A172 (cell line): ENCODE measurements at places on chromosomes 1 and 21.
A peak's percentile ranks its signal among the peaks of the same experiment; 100 is the strongest.

GRCh38 chr1:206821493-206821892 lies 43.9 kb upstream of the IL20 start:
- no peak for DNase-seq

DNA sequence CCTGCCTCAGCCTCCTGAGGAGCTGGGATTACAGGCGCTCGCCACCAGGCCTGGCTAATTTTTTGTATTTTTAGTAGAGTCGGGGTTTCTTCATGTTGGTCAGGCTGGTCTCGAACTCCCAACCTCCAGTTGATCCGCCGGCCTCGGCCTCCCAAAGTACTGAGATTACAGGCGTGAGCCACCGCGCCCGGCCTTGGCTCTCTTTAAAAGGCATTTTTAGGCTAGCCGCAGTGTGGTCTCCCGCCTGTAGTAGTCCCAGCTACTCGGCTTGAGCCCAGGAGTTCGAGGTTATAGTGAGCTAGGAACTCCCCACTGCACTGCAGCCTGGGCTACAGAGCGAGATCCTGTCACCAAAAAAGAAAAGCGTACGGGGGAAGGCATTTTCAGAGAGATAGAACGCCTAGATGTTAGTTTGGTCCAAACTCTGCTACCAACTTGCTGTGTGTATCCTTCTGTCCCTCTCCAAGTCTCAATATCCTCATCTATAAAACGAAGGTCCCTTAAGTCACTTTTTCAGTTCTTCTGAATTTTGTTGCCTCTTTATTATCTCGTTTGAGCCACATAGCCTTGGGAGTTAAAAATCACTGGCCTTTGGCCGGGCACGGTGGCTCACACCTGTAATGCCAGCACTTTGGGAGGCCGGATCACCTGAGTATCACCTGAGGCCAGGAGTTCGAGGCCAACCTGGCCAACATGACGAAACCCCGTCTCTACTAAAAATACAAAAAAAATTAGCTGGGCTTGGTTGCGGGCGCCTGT lies 734 bp downstream of the MED18 start:
- DNase-seq = no peak

DNA sequence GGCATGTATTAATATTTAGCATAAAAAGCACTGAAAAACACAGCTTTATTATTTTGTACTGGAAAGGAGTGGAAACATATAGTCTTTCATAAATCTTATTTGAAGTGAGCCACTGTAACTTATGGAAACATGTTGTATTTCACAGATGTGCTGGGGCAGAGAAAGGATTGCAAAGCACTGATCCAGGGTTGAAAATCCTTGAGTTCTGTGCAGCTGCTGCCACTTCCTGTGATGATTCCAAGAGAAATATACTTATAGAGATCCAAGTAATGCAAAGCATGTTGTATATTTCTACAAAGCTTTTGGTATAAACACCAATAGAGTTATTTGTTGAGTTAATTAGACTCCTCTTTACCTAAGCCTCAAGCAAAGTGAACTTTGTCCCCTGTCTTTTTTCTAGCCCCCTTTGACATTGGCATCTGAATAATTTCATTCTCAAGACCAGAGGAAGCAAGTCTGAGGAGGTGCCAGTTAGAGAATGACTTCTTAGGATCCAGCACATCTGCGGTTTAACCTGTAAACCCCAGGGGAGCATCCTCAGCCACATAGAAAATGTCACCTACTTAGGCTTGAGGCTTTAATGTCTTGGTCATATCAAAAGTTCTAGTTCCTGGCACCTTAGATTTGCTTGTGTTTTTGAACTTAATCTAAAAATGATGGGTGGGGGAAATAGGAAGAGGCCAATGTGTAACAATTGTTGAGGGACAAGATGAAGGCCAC lies 173.3 kb downstream of the FASLG start:
- DNase-seq = no peak

GRCh38 chr1:25503551-25504426 lies 39.6 kb upstream of the LDLRAP1 start:
- DNase-seq = peak; percentile 8

DNA sequence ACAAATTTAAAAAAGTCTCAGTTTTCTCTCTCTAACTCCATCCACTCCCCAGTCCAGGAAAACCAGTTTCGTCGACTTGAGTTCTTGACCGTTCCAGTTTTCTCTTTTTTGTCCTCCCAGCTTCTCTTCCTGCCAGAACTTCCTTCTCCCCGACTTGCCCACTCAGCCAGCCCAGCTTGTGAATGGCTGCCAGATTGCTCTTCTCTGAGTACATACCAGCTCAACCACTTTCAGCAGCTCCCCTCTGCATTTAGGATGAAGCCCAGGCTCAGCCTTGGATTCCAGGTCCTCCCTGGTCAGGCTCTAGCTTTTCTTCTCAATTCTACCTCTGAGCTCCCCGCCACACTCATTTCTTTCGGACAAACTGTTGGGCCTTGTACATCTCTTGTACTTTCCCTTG lies 1.4 kb downstream of the DIO1 start:
- no peak for DNase-seq
